Stimulated activated CD4-positive, alpha-beta T cell treated with anti-CD3 and anti-CD28 coated beads, Interleukin-4, amount 100 ng/mL, for 4 hours (primary cell): ENCODE measurements at places on chromosomes 4 and X.

DNA sequence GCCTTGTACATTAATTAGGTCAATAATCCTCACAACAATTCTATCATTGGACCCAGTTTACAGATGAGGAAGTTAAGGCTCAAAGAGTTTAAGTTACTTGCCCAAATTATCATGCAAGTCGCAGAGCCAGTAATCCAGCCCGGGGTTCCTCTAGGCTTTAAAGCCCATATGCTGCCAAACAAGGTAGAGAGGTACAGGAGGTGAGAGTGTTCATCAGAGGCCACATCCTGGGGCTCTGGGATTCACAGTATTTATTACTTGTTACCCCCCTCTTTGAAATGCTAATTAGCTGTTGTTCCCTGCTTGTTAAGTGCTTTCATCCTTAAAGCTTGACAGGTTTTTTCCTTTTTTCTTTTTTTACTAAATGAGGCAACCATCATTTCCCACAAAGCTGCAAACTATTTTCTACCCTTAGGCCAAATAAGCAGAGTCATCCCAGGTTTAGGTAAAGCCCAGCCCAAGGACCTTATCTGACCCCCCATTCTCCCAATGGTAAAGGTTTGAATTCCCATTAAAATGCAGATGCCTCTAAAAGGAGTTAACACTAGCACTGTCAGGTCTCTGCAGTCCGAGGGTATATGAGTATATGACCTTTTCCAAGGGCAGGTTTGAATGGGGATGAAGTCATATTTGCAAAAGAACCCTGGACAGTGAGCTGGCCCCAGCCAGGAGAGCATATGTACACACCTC lies 150.3 kb downstream of the SOX3 start:
- no peak for DNase-seq

DNA sequence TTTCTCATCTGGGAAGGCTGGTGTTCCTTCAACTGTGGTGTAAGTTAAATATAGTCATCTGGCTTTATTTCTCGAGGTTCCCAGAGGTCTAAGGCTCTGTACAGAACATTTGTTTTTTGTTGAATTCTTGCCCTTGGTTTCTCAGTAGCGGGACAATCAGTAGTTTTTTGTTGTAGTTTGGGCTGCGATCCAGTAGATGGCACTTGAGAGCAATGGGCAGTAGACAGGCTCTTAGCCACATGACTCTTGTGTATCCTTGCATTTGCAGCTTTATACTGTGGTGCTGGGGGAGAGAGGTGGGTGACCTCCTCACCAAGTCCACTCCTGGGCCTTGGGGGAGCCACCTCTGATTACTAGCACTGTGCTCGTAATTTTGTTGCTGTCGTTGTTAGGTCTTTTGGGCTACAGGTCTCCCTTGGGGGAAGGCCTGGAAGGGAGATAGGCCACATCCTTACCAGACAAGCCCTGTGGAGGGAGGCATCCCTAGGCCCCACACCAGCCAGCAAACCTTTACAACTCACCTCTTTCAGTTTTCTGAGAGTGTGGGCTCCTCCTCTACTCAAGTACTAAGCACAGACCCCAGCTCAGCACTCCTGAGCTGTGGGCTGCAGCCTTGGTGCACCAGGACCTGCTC lies 8.1 kb downstream of the ETDB start:
- no peak for DNase-seq

GRCh38 chr4:15131551-15131950 lies 129.3 kb downstream of the CPEB2 start:
- DNase-seq: no peak

GRCh38 chrX:121864561-121864960 lies 817.2 kb downstream of the GLUD2 start:
- DNase-seq: no peak

- no peak for DNase-seq
These were observed 22.1 kb downstream of the DOK7 start for GRCh38 chr4:3485011-3485791.

GRCh38 chrX:155334486-155335336 lies at the start of gene CLIC2:
TSS of gene CLIC2 (minus strand) at chrX:155334614. CDS start at chrX:155334427, 187 bp downstream.
- DNase-seq: no peak

DNA sequence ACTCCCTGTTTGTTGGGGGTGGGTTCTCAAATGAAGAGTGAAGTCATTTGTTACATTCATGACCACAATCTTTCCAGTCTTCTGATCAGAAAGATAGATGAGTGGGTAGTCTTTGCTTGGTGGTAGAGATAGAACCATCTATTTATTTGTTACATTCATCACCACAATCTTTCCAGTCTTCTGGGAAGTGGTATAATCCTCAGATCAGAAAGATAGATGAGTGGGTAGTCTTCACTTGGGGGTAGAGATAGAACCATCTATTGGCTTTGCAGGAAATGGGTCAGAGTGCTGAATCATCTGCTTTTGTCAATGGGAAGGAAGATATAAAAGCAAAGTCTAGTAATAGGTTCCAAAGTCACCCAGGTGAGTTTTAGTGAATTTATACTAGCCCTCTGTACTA lies 64.2 kb upstream of the EPGN start:
- DNase-seq: no peak

- no peak for DNase-seq
These were observed 78.7 kb downstream of the ARAP2 start for GRCh38 chr4:36165631-36166005.

DNA sequence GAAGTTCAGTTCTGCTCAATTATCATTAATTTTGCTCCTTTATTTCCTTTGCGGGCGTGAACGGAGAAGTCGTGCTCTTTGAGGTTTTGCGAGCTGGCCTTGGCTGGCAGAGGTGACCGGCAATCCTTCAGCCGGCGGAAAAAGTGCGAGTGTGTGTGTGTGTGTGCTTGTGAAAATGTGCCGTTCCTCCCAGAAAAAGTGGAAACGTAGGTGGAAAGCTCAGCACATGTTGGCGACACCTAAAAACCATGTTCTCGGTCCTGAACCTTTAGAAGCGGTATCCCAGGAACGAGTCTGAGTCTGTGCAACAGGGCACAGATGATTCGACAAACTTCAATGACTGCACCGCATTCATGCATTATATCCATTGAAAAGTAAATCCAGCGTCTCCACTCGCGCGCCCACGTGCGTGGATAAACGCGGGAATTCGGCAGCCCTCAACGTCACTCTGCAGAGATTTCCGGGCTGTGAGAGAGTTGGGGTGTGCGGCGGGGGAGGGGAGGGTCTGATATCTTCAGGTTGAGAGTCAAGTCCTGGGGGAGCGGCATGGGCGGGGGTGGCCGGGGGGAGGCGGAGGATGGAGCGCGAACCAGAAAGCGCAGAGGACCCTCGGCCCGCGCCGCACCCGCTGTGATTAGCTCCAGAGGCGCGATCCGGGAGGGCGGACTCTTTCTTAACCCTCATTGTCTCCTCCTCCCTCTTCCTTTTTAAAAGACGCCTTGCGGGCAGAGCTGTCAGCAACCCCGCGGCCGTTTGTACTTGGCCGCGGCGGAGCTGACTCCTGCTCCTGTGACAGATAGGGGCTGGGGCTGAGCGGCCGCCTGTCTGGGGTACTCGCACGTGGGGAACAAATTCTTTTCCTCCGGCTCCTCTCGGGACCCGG lies at the start of gene SHISA3:
TSS of gene SHISA3 (plus strand) at position 737 of the 883 bp plus-strand sequence. CDS start 569 bp downstream, outside the sequence.
- no peak for DNase-seq

GRCh38 chrX:7334253-7334935 lies 186.4 kb upstream of the PUDP start:
- DNase-seq: no peak

DNA sequence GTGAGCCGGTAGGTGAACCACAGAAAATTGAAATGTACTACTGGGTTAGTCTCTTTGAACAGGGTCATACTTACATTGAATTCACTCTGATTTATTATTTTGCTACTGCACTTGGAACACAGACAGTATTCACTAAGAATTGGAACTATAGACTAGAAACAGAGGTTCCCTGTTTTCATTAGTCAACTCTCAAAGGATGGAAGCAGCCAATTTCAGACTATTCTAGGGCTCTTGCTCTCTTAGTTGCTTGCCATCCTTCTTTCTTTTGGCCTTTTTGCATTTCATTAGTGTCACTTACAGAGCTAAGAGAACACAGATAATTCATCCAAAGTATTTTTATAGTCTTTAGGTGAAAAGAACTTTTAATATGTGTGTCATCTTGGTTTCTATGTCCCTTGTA lies 52.6 kb downstream of the SHROOM3 start:
- DNase-seq: no peak

- no peak for DNase-seq
These were observed 79.4 kb downstream of the SYNPO2 start for GRCh38 chr4:118968005-118968404.

GRCh38 chr4:75235359-75235951 lies 278.7 kb downstream of the RCHY1 start:
- no peak for DNase-seq

GRCh38 chrX:10923466-10923865 lies 187.7 kb upstream of the HCCS start:
- DNase-seq: no peak

- no peak for DNase-seq
These were observed 76.4 kb downstream of the EFHC2 start for GRCh38 chrX:44267116-44267515.

GRCh38 chrX:10197279-10198210 lies 40.8 kb downstream of the CLCN4 start:
- DNase-seq: no peak

GRCh38 chr4:24137671-24138601 lies 248.1 kb upstream of the PPARGC1A start:
- no peak for DNase-seq

- no peak for DNase-seq
These were observed 145.2 kb upstream of the FTHL17 start for GRCh38 chrX:31217084-31217483.

DNA sequence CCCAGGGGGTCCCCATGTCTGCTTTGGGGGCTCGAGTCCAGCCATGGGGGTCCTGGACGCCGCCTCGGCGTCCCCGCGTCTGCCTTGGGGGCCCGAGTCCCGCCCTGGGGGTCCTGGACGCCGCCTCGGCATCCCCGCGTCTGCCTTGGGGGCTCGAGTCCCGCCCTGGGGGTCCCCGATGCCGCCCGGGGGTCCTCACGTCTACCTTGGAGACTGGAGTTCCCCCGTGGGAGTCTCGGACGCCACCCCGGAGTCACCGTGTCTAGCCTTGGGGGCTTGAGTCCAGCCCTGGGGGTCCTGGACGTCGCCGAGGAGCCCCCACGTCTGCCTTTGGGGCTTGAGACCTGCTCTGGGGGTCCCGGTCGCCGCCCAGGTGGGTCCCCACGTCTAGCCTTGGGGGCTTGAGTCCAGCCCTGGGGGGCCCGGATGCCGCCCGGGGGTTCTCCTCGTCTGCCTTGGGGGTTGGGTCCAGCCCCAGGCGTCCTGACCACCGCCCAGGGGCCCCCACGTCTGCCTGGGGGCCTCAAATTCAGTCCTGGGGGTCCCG lies 1.1 kb upstream of the GTPBP6 start:
- DNase-seq: peak; percentile 30

- no peak for DNase-seq
These were observed 18.5 kb downstream of the CLGN start for GRCh38 chr4:140408974-140409373.

- no peak for DNase-seq
These were observed 41.6 kb upstream of the LAS1L start for GRCh38 chrX:65576160-65576559.
